NCI-H2227 treated with DMSO at 0.1 percent for 48 hours (cell line): ENCODE measurements at places on chromosomes 13 and 19.

DNA sequence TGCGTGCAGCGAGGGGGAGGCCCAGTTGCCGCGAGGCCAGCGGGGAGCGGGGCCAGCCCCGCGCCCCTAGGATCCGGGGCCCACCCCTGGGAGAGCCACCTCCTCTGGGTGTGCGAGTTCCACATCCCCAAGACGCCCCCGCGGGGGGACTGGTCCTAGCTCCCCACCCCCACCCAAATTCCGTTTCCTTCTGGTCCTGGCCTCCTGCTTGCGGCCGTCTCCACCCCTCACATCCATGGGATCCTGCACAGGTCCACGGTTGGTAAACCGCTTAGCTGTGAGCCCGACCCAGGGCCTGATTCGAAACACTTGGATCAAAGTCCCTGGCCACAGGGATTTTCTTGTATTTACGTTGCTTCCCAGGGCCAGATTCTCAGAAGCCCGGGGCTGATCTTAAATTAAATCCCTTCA, 324 bp upstream of the FBXO17 start:
- DNase-seq = peak; percentile 94

DNA sequence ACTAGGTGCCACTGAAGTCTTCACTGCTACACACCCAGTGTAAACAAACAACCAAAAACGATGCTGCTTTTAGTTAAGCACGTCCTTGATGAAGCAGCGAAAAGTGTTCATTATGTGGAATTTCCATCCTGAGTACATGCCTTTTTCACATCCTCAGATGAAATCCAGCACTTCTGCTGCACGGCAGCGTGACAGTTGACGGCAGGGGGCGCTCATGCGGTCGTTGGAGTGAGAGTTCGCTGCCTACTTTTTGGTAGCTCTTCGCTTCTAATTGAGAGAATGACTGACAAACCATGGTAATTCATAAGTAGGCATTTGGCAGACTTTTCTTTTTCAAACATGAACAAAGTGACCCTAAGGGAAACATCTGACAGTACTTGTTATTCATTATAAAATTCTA, 1124.9 kb downstream of the EFNB2 start:
- DNase-seq = peak; percentile 27

DNA sequence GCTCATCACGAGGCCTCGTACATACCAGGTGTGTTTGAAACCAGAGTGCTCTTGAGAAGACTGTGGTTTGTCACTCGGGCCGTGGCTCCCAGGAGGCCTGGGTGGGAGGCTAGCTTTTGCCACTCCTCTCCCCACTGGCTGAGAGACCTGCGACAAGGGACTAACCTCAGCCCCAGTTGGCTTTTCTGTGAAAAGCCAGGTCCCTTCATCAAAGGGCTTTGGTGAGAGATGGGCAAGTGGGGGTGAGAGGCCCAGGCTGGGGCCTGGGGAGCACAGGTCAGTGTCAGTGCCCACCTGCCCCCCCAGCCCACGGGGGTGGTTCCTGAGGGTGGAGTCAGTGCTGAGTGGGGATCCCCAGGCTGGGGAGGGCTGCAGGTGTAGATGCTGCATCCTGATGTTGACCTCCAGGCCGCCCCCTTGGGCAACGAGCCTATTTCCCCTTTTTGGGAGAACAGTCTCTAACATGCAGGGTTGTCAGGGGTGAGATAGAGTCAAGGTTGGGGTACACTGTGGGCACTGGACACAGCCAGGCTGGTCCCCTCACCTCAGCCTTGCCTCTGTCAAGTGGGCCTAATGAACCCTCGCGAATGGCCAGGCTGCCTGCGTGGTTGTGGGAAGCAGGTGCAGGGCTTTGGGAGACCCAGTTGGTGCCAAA, 661 bp downstream of the KCNJ14 start:
- no peak for DNase-seq

DNA sequence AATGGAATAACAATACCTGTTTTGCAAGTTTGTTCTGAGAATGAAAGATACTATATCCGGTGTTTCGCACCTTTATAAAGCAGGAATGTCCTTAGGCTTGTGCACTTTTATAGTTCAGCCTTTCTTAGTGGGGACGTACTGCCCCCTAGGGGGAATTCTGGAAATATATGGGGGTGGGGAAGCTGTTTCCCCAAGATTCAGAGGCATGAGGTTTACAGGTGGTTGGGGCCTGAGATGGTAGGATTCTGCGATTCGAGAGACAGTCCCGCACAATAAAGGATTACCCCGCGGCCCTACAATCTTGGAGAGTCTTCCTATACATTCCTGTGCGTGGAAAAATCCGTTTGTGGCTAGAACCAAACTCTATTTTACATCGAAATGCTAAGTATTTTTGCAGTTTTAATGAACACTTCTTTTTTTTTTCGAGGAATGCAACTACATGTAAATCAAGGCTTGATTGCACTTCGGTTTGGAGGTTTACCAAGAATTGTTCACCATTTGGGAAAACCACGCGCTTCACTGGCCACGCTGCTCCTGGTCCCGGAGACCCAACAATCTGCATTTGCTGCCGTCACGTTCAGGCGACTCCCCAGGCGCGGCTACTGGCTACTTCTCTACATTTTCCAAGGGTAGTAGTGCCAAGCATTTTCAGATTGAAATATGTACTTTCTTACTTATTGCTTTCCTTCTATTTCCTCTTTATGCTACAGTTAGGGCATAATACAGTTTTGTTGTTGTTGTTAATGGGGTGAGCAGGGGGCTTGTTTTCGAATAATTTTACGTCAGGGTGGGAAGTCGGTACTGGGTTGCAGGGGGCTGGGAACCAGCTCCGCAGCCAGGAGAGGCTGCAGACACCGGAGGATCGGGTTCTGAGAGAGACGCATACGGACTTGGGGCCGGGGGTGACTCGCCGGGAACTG, 830 bp downstream of the NEK5 start:
- DNase-seq = peak; percentile 19

- no peak for DNase-seq
These were observed 112.5 kb downstream of the COL4A1 start for GRCh38 chr13:110194451-110194850.

GRCh38 chr13:105196052-105196451, 1339.4 kb downstream of the EFNB2 start:
- no peak for DNase-seq

- peak; percentile 65 for DNase-seq
These were observed at the start of gene STARD13 for GRCh38 chr13:33285420-33286124. STARD13 (minus strand) TSS chr13:33285755; CDS start chr13:33285638, 117 bp downstream.

GRCh38 chr13:72379581-72379980, 347.8 kb downstream of the MZT1 start:
- DNase-seq = no peak

- DNase-seq = no peak
These were observed 68.3 kb upstream of the SERP2 start for GRCh38 chr13:44305286-44305685.

DNA sequence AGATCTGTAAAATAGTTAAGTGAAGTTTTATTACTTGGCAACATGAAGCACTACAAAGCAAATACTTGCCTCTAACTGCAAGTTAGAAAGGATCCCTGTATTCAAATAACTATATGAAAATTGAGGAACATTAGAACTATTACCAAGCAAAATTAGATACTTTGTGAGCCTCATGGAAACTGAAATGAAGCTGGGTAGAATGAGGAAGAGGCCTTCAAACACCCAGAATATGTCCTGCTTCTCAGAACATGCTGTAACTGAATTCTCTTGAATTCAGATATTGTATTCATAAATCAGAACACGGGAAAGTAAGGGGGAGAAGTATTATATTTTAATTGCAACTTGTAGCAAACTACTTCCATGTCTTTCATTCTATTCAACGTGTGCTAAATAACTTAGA, 947.9 kb downstream of the PCDH17 start:
- DNase-seq = no peak

- no peak for DNase-seq
These were observed 993 bp downstream of the RGL3 start for GRCh38 chr19:11418094-11418548.

DNA sequence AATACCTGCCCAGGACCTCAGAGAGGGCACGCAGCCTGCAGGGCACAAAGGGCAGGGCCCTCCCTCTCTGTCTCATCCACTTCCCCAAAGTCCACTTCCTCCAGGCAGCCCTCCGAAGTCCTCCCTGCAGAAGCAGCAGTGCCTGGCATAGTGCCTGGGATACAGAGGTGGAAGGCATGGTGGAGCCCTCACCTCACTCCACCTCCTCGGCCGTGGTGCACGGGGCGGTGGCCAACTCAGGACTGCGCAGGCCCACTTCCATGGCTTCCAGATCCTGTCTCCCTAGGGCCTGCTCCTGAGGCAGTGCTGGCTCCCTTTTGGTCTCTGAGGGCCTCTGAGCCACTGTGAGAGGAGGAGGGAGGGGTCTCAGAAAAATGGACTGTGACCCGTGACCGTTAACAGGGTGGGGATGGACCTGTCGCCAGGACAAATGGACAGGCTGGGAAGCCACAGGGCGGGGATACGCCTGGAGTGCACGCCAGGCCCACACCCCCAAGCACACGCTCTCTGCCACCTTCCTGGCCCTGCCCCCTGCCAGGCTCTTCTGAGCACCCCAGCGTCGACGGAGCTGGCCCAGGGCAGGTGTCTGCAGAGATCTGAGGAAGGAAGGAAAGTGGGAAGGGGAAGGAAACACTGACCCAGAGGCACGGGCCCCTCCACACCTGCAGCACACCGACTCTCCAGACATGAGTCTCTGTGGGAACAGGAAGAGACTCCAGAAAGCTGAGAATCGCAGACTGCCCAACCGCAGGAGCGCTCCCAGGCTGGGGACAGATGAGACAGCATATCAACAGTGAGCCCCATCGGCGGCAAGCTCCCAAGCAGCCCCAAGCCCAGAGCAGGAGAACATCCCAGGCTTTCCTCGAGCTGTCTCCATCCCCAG, 8.4 kb downstream of the REXO1 start:
- no peak for DNase-seq

- DNase-seq = no peak
These were observed 76.8 kb downstream of the ESD start for GRCh38 chr13:46720189-46720588.

GRCh38 chr13:111011899-111012298, 97.0 kb upstream of the ANKRD10 start:
- DNase-seq = no peak

- no peak for DNase-seq
These were observed 37.4 kb upstream of the RCBTB2 start for GRCh38 chr13:48570216-48570828.

- no peak for DNase-seq
These were observed 750 bp downstream of the RAB20 start for GRCh38 chr13:110560601-110561343.

GRCh38 chr13:41017817-41018601, 1.1 kb downstream of the ELF1 start:
- no peak for DNase-seq

DNA sequence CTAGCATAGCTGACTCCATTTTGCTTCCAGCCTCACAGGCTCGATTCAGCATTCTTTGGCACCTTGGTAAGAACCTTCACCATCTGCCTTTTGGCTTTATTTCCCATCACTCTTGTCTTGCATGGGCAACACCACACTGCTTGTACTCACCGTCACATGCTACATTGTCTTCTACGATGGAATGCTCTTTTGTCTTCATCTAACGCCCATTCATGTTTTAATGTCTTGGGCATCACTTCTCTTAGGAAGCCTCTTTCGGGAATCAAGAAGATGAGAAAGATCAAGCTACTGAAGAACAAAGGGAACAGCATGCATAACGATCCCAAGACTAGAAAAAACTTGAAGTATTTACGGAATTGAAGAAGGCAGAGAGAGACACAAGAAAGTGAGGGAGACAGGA, 5.7 kb upstream of the RPL21 start:
- no peak for DNase-seq

DNA sequence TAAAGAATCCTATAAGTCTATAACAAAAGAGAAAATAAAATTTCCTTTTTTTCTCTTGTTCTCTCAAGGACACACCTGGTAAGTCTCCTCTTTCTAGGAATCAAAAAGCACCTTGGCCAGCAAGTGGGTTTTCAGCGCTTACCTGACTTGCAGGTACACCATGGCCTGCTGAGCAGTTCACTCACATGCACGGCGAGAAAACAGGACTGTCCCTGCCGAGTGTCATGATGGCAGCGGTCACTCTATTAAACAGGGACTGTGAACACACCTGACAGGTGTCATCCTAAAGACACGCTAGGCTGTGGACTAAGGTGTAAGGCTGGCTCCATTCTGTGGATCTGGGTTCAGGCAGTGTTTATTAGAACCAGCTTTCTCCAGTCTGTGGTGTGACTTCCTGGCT, 170.2 kb downstream of the TEX29 start:
- no peak for DNase-seq

GRCh38 chr19:36891768-36892357, 24.2 kb downstream of the ZNF829 start:
- no peak for DNase-seq
